ENCODE measurements at places on chromosomes 12 and 14.
A peak's percentile ranks its signal among the peaks of the same experiment; 100 is the strongest.

DNA sequence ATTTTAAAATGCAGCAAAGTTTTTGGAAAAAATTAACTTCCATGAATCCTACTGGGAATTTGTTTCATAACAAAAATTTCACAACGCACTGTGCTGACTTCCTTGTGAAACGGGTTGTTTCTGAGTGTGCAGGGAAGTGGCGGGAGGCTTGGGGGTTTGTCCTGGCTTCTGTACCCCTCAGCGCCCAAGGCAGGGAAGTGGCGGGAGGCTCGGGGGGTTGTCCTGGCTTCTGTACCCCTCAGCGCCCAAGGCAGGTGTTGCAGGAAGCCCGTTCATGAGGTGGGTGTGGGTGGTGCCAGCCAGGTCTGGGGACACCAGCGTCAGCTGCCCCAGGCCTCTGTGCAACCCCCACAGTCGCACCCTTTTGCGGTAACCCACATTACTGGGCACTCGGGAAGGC is 25.1 kb downstream of the ADGRD1 start:
- DNase-seq, result no peak

- DNase-seq, result no peak
These were observed 21.7 kb downstream of the PLEKHD1 start for GRCh38 chr14:69506241-69506595.

DNA sequence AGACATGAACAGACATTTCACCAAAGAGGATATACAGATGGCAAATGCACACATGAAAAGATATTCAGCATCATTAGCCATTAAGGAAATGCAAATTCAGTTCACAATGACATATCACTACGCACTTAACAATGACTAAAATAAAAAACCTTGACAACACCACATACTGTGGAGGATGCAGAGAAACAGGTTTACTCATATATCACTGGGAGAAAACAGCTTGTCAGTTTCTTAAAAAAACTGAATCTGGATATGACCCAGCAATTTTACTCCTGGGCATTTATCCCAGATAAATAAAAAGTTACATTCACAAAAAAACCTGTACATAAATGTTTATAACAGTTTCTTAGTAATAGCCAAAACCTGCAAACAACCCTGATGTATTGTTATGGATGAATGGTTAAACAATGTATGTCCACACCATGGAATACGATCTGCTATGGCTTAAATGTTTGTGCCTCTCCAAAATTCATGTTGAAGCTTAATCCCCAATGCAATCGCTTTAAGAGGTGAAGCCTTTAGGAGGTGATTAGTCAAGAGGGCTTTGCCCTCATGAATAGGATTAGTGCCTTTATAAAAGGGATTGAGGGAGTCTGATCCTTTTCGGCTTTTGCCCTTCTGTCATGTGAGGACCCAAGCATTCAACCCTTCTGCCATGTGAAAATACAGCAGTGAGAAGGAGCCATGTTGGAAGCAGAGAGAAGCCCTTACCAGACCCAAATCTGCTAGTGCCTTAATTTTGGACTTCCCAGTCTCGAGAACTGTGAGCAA is 36.0 kb upstream of the PPP4R3A start:
- DNase-seq, result no peak

DNA sequence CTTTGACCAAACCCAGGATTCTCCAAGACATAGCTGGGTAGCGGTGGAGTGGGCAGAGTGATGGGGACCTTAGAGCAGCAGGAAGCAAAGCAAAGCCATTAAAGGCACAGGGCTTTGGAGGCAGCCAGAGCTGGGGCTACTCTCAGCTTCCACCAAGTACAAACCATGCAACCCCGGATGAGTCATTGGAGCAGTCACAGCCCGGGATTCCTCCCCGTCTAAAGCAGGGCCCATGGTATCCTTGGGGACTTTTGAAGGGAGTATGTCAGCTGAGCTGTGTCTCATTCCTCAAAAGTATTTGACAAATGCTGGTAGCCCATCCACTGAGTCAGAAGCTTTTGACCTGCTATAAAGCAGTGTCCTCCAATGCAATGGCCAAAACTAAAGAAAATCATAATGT is 9.7 kb upstream of the IFI27 start:
- DNase-seq, result no peak

GRCh38 chr12:110688446-110689280 is at the start of gene HVCN1:
HVCN1 (minus strand) TSS chr12:110689115; CDS start chr12:110683245, 5,870 bp downstream.
- DNase-seq, result peak; percentile 49

- DNase-seq, result no peak
These were observed 158.0 kb downstream of the PIK3C2G start for GRCh38 chr12:18419311-18419710.

Measured in Ammon's horn (tissue), 1 donor.